ENCODE measurements at places on chromosomes 3 and 15.

GRCh38 chr15:88312941-88313579, 56.5 kb upstream of the NTRK3 start:
- no peak for DNase-seq

DNA sequence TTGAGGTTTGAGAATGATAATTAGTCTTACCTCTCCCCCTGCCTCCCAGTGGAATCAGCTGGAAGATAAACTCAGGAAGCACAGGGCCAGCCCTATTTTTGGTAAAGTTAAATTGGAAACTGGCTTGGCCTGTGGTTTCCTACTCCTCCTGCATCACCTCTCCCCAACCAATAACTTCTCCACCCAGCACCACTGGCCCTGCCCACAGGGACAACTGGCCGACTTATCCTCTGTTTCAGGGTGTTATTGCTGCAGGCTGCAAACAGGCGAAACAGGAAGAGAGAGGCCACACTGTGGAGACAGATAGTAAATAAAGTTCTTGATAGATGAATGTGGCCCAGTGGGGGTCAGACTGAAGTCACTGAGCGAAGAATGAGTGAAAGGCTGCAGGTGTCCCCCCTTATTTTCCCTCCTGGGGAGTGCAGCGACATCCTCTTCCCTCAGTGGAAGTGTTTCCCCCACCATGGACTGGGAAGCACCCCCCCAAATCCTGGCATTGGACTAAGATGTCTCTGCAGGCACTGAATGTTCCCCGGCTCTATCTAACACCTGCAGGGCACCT, 47.1 kb downstream of the PDIA5 start:
- DNase-seq: peak; percentile 58

- no peak for DNase-seq
These were observed 10.2 kb downstream of the RASL12 start for GRCh38 chr15:65057549-65057940.

DNA sequence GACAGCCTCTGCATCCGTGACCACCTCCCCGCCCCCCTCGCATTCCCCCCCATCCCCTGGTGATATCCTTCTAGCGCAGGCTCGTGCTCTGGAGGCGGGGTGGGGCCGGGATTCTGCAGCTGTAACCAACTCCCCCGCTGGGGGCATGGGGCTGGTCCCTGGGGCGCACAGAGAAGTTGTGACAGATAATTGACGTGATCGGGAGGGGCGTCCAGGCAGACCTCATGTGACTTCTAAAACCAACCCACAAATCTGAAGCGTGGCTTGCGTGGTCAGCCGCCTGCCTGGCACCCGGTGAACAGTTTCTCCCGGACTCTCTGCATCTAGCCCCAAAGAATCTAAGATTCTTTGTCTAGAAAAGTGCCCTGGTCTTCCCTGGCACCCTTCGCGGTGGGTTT, 100.6 kb upstream of the IGF1R start:
- peak; percentile 22 for DNase-seq

- no peak for DNase-seq
These were observed 46.8 kb downstream of the CHDH start for GRCh38 chr3:53799338-53799865.

DNA sequence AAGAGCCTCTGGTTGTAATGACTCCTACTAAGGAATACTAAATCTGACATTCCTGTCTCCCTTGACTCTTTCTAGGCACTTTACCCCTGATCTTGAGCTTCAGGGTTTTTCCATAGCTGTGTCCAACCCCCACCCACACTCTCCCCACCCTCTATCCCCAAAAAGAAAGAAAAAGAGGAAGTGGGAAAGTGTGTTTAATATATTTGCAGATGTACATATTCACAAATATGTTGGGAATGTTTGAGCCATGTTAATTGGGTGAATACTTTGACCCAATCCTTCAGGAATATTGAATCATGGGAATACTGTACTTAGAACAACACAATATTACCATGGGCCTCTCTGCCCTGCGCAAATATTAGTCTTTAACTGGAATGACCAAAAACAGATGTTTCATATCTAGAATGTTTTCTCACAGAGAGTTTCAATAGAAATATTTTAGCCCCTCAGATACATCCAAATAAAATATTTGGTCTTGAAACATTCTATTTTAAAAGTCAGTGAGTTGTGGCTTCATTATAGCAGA, 19.8 kb upstream of the PFN2 start:
- no peak for DNase-seq

DNA sequence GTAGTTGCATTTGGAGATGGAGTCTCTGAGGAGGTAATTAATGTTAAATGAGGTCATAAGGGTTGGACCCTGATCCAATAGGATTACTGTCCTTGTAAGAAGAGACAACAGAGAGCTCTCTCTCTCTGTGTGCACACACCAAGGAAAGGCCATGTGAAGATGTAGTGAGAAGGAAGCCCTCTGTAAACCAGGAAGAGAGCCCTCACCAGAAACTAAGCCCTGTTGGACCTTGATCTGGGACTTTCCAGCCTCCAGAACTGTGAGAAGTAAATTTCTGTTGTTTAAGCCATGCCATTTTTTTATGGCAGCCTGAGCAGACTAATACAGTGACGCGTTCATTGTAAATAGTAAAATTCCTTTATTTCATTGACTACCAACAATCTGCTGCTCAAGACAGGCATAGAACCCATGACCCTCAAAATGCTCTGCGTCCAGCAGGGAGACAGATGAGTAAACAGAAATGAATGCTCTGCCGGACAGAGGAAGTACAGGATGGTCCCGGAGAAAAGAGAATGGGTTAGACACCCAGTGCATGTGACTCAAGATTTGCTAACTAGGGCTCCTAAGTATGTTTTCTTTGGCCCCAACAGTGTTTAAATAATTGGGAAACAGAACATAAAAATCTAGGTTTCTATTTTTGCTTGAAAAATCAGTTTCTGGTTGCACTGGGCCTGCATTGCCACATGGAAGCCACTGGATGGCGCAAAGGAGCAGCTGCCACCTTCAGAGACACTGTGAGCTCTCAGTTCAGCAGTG, 37.9 kb upstream of the TNFAIP8L3 start:
- no peak for DNase-seq

GRCh38 chr15:22944651-22945050, 35.5 kb downstream of the CYFIP1 start:
- DNase-seq: no peak

- no peak for DNase-seq
These were observed 135.8 kb upstream of the RORA start for GRCh38 chr15:61364871-61365270.

DNA sequence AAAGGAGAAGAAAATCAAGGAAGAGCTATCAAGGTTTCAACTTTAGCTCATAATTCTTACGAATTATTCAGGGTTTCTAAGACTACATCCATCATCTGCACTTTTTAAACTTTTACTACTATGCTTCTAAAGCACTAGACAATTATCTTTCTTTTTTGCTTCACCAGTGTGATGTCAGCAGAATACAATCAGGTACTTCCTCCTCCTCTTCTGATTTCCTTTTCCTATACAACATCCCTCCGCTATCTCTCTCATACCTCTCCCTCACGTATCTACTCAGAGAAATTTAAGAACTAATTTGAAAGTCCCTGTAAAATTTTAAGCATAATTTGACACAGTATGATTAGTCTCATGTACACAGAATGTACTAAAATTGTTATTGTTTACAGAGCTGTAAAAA, 47.3 kb upstream of the USP50 start:
- DNase-seq: no peak

- no peak for DNase-seq
These were observed 332.2 kb upstream of the GBE1 start for GRCh38 chr3:82093641-82094040.

GRCh38 chr3:145716519-145716918, 444.5 kb downstream of the PLOD2 start:
- DNase-seq: no peak

DNA sequence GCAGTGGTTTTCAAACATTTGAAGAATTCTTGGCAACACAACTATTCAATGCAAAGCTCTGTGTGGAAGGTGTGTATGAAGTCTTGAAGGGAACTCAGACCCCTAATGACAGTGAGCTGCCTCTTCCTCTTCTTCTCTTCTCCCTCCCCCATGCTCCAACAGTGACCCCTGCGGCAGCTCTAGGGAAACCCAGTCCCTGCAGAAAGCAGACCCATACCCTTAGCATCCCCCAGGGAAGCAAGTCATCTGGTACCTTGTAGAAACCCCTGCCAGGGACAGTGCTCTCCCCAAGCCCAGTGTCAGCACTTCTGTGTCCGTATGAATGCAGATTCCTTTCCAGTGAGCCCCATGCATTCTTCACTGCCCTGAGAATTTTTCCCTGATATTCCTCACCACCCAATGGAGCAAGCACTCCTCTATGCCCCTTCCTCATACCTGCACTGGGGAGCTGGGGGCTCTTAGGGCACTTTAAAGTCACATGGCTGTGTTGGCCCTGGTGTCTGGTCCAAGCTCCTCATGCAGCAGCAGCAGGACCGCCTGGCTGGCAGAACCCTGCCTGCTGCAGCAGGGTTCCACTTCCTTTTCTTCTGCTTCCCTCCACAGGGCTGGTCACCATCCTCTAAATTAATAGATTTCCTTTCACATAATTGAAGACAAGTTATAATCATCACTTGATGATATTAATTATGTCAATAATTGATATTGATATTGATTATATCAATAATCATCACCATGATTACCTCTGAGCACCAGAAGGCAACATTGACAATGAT, 442.5 kb downstream of the EPHB1 start:
- no peak for DNase-seq

- peak; percentile 7 for DNase-seq
These were observed 5.7 kb upstream of the CNTN6 start for GRCh38 chr3:1087066-1087560.

DNA sequence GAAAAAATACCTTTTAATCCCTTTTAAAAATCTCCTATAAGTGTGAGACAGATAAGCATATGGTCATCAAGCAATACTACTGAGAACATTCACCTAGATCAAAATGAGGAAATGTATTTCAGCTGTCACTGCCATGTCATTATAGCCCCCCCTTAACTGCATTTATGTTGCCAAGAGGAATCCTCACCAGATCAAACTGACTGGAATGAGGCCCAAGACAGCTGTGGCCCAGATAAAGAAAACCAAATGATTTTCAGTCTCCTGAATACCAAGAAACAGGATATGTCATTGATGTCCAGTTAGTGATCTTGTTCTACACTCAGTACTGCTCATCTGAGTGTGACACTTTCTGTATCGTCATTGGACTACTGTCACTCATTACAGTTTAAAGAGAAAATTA, 35.1 kb upstream of the CPB1 start:
- DNase-seq: peak; percentile 4

DNA sequence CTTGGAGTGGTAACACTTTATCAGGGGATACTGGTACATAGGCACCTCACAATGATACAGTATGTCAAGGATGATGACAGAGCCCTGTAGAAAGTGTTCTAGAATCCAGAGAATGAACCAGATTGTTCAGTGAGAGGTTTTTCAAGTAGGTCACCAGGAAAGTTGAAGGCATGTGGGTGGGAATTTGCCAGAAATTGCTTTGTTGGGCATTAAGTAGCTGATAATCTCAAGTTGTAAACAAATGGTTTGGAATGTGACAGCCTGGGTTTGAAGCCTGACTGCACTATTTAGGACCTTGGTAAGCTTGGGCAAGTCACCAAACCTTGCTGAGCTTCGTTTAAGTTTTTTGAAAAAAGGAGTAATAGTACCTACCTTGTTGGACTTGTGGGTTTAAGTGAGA, 12.5 kb downstream of the SLC35G2 start:
- no peak for DNase-seq

DNA sequence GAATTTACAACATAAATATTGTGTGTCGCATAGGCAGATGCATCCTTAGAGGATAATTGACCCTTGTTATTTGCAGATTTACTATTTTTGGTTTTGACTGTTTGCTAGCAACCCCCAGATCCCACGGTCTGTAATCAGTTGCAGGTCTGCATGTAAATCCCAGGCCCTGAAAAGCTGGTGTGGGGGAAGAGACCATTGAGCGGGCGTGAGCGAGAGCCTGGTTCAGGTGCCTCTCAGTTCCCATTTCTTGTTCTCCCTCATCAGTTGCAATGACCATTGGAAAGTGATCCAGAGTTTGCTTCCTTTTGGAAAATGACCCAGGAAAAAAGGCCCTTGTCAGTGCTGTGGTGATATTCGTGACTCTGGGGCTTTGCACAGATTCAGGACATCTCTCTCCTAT, 238.9 kb downstream of the UACA start:
- no peak for DNase-seq

DNA sequence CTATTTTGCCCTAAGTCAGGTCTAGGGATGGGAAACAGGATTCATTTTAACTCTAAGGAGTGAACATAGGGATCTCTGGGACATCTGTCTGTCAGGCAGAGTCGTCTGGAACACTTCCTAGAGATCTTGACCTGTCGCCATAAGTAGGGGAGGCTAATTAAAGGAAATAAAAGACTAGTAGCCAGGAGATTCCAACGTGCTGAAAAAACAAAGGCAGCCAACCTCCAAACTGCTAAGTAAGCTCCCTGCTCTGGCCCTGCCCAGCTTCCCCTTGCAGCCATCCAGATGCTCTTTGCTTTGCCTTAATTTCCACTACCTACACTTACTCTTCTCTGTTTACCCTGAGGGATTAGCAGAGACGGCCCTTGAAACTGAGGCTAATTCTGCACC, 18.4 kb upstream of the TSEN2 start:
- no peak for DNase-seq

GRCh38 chr15:37733628-37734027, 200.8 kb upstream of the TMCO5A start:
- DNase-seq: no peak

- no peak for DNase-seq
These were observed 36.3 kb upstream of the MEIS2 start for GRCh38 chr15:37136666-37137065.

- DNase-seq: no peak
These were observed 15.7 kb downstream of the BCL6 start for GRCh38 chr3:187729598-187729997.

- DNase-seq: no peak
These were observed 166.8 kb downstream of the THSD4 start for GRCh38 chr15:71282076-71282475.

DNA sequence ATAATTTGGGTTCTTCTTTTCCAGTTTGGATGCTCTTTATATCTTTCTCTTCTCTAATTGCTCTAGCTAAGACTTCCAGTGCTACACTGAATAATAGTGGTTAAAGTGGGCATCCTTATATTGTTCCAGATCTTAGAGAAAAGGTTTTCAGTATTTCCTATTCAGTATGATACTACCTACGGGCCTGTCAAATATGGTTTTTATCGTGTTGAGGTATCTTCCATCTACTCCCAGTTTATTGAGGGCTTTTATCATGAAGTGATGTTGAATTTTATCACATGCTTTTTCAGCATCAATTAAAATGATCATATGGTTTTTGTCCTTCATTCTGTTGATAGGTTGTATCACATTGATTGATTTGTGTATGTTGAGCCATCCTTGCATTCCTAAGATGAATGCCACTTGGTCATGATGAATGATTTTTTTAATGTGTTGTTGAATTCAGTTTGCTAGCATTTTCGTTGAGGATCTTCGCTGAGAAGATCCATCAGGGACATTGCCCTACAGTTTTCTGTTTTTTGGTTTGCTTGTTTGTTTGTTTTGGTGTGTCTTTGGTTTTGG, 3.0 kb upstream of the LRRC34 start:
- no peak for DNase-seq

- no peak for DNase-seq
These were observed 13.0 kb upstream of the TSEN2 start for GRCh38 chr3:12471241-12471640.

GRCh38 chr3:97895216-97895615, 73.4 kb downstream of the CRYBG3 start:
- no peak for DNase-seq
